CD4-positive, alpha-beta T cell treated with Interleukin-21 for 1 hour (primary cell): ENCODE measurements at places on chromosomes 7 and 10.

DNA sequence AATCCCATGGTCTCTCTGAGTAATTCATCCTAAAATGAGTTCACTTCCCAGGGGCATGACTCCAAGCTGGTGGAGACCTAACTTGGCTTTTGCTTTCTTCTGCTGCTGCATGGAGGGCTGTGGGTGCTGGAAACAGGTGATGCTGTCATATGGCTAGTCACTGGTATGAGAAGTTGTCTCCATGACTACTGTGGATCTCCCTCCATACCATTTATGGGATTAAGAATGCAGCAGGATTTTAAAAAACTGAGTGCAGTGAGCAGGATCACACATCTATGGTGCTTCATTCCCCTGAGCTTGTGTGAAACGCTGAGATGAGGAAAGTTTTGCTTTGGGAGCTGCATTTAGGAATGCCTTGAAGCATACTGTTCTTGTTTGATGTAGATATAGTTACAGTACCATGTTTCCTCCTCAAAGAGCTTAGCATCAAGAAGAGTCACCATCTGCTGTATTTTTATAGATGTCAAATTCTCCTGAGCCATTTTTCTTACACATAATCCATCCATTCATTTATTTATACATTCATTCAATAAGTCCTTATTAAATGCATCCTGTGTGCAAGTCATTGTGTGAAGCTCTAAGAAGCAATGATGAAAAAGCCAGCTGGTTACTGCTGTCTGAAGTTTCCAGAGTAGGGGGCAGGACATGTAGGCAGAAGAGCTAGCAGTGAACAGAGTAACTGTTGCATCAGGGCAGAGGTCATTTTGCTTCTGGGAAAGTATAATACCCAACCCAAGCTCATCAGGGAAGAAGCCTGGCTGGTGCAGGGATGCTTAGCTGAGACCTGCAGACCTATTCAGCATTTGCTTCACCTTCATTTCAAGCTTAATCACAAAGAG is 534.8 kb downstream of the AUTS2 start:
- DNase-seq, result no peak

GRCh38 chr10:89352802-89353201 is 25.0 kb downstream of the IFIT3 start:
- DNase-seq, result no peak

DNA sequence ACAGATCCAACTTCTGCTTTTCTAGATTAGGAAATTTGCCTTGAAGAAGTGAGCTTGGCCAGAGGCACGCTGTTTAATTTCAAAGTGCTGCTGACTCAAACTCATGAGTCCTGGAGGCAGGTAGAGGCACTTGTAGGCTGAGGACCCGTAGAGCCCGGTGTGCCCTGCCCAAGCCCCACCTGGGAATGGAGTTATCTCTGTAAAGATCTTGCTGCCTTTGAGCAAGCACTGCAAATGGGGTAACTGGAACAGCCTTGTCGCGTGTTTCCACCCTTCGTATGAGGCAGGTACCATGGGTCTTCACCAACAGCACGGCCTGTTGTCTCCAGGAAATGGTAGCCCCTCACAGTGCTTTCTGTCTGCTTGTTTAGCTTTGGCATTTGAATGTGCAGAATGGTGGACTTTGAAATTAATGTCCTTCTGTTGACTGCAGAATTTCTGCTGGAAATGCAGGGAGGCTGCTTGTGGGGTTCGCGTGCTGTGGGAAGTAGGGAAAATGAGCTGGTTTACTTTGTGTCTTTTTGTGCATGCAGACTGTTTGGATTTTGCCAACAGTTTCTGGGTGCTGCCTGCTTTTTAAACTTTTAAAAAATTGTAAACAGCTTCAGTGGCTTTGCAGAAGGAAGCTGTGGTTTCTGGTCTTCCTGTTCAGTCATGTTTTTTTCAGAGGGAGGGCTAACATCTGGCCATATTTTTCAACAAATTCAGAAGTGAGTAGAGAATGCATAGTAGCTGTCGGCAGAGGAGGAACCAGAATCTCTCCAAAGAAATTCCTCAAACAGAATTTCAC is 27.2 kb downstream of the CCM2 start:
- peak; percentile 64 for DNase-seq

- no peak for DNase-seq
Observed at GRCh38 chr7:44729949-44730590, 18.6 kb upstream of the ZMIZ2 start.
